ENCODE measurements at places on chromosomes 7 and 10. TPM values are rescaled to one million over a fixed set of nuclear protein-coding genes. Genes with fewer than 3 reads are reported as not detected.

GRCh38 chr7:115097175-115097671 is 175.3 kb downstream of the MDFIC start:
- H3K27ac ChIP-seq = no peak overlapping the region
- H3K4me1 ChIP-seq = no peaks in the 10 kb centered on the region
- no peak for DNase-seq
- H3K36me3 ChIP-seq = no peaks in the 10 kb centered on the region

- no peak for DNase-seq
- no peaks in the 10 kb centered on the region for H3K4me1 ChIP-seq
- H3K27ac ChIP-seq = no peak overlapping the region
- H3K36me3 ChIP-seq = no peaks in the 10 kb centered on the region
- H3K27me3 ChIP-seq = no peaks in the 10 kb centered on the region
- H3K4me3 ChIP-seq = no peak overlapping the region
Observed at GRCh38 chr10:43036481-43037428, 40.1 kb upstream of the RET start.

GRCh38 chr10:93397020-93397419 is 85.1 kb downstream of the MYOF start:
- no peak overlapping the region for H3K4me3 ChIP-seq
- DNase-seq = no peak
- no peaks in the 10 kb centered on the region for H3K4me1 ChIP-seq
- H3K27ac ChIP-seq = no peak overlapping the region
- no peaks in the 10 kb centered on the region for H3K27me3 ChIP-seq
- no peaks in the 10 kb centered on the region for H3K36me3 ChIP-seq

- H3K36me3 ChIP-seq = no peaks in the 10 kb centered on the region
- H3K27me3 ChIP-seq = no peaks in the 10 kb centered on the region
- peak overlapping the region; percentile 62 for H3K27ac ChIP-seq
- DNase-seq = no peak
- H3K4me1 ChIP-seq = no peaks in the 10 kb centered on the region
- no peak overlapping the region for H3K4me3 ChIP-seq
Observed at GRCh38 chr7:17009007-17009719, 127.4 kb upstream of the AGR3 start.

OR6V1 gene
- total RNA-seq = not detected

Measured in breast epithelium (tissue), 4 donors.